ENCODE measurements at places on chromosomes 5 and 9.
A peak's percentile ranks its signal among the peaks of the same experiment; 100 is the strongest.

DNA sequence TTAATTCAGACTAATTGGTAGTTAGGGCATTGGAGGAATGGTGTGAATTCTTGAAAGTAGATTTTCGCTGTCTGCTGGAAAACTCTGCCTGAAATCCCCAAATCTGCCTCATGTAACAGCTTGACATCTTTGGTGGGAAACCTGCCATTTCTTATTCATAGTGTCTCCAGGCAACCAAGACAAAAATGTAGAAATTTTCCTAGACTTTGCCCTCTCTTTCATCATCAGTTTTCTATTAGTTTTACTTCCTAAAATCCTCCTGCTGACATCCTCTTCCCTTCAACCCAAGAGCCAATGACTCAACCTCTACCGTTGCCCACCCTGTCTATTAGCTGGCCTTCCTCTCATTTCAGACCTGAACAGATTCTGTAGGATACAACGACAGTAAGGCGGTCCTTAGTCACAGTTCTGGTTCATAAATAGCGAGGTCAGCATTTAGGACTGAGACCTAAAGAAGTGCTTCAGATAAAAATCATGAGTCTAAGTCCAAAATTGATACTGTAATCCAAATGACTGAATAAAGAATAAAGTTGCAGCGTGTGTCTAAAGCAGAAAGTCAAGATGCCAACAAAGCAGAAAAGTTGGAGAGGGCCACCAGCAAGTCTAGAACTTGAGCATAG lies 133.9 kb downstream of the MUSK start:
- DNase-seq: no peak

DNA sequence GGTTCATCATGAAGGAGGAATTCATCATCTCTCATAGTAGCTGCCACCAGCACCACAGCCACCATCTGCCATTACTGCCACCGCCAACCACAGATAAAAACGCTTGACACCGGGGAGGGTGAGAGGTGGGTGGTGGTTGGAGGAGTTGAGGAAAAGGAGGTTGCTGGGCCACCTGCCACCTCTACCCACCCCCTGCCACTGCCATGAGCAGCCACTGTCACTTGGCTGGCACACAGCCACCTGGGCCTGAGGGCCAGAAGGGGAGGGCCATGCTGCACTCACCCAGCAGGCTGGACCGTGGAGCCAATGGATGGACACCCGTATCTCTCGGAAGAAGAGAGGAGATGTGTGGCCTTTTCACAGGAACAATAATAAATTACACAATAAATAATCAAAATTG lies 31.3 kb upstream of the SLC36A2 start:
- DNase-seq: no peak

GRCh38 chr5:112957036-112957808 lies 19.4 kb upstream of the DCP2 start:
- no peak for DNase-seq

DNA sequence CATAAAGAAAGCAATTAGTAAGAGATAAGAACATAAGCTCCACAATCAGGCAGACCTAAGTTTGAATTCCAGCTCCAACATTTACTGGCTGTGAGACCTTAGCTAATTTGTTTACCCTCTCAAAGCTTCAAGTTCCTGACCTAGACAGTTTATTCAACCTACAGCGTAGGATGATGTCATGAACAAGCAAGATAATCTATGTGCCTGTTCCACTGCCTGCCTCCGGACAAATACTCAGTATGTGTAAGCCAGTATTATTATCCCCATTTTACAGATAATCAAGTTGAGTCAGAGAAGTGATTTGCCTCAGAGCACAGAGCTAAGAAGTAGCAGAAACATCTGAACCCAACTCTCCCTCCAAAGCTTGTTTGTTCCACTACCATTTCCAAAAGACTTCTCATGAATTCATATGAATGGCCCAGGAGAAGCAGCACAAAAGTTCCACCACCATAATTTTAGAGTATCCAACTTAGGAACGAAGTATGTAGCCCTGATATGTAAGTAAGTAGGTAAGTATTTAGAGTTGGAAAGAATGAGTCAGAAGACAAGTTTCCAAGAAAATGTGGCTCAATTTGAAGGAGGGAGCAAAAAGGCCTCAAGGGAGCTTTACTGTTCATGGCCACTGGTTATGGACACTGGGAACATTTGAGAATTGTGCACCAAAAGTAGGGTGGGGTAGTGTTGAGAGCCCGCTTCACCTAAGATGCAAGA lies 398.2 kb downstream of the NFIB start:
- DNase-seq: no peak

- no peak for DNase-seq
These were observed 409.4 kb upstream of the PTGER4 start for GRCh38 chr5:40270274-40270845.

DNA sequence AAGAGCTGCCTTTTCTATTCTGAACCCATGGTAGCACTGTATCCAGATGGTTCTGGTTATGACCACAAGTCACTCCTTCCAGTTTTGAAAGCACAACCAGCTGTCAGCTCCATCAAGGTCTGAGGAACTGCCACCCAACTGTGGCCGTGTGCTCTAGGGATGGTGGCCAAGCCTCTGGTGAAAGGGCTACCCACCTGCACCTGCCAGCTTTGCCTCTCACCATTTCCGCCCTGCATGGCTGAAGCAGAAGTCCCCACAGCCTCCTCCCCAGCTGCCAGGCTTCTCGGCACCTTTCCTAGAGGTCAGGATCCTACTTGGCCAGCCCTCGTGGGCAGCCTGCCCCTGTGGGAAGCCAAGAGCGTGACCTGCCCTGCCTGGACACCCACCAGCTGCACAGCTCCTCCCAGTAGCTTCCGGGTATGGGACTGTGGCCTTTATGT lies 16.8 kb downstream of the SEMA5A start:
- no peak for DNase-seq

DNA sequence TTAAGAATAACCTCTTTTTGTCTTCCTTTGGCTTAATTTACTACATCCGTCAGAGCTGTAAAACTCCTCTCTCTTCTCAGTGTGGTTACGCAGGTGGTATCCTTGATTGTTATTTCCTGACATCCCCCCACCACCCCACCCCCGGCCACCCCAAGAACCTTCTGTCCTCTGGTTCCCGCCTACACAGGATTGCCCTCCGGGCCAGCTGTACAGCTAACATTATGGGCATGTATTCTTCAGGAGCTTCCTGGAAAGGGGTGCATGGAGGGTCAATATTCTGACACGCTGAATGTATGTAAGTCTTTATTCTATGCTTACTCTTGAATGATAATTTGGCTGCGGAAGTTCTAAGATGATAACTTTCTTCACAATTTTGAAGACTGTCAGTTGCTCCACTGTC lies 13.0 kb upstream of the ANP32B start:
- DNase-seq: no peak

DNA sequence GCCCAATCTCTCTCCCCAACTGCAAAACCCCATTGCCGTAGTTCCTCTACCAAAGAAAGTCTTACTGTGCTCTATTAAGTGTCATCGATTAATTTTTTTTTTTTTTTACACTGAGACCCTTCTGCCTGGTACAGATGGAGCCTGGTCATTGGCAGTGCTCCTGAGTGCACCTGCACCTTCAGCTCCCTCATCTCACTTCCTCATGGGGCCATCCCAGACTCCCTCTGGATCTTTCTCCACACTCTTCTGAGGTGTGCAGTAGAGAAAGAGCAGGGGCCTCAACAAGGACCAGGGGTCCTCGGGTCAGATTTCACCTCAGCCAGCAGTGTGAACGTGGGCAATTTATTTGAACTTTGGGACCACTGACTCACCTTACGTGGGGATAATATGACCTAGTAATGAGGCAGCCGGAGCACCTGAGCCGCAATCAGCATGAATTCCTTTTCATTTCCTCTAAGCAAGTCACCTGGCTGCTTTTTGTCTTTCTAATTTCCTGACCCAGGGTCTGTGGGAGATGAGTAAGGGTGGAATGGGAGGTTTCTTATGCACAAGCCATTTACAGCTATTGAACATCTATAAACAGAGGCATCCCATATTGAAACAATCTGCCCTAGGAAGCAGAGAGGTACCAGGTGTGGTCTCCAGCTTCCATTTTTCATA lies 22.3 kb upstream of the GABRP start:
- DNase-seq: no peak

DNA sequence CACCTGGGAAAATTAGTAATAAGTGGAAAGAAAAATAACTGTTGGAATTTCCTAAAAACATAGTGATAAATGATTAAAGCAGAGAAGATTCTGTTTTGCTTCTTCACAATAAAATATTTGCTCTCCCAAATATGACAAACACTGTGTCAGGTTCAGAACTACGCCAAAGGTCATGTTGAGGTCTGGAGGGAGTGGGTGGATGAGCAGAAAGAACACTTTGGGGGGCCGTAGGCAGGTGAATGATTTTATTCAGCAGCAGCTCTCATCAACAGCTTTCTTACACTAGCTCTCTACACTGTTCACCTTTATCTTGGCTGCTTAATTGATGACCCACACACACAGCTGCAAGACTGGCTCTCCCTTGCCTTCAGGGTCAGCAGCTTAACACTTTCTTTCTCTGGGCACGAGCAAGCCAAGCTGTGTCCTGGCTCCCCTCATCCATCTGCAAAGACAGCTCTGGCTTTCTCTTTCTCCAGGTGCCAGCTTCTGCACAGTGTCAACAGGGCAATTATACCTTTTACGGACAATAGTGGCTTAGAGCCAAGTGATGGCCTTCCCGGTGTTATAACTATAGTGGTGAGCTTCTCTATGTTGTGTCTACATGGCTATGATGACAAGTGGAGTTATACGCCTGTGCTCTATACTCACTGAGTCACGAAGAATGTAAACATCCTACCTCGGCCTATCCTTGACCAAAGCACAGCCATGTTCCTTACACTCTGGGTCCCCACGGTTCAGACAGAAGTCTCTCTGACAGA lies 18.9 kb upstream of the GPX8 start:
- no peak for DNase-seq

- no peak for DNase-seq
These were observed 89.3 kb upstream of the NR3C1 start for GRCh38 chr5:143492783-143493182.

DNA sequence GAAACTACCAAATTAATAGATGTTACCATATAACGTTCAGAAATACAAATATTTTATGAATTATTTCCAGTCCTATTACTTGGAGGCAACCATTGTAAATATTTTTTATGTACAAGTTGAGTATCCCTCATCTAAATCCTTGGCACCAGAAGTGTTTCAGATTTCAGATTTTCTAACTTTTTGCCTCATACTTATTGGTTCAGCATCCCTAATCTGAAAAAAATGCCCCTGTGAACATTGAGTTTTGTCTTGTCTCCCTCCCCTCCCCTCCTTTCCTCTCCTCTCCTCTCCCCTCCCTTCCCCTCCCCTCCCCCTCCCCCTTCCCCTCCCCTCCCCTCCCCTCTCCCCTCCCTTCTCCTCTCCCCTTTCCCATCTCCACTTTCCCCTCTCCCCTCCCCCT lies 40.6 kb downstream of the UBAP1 start:
- DNase-seq: no peak

- no peak for DNase-seq
These were observed 20.6 kb downstream of the FAM240B start for GRCh38 chr9:38699337-38699736.

GRCh38 chr9:134025606-134026541 lies 593 bp downstream of the BRD3OS start:
- peak; percentile 36 for DNase-seq

GRCh38 chr5:105905392-105905791 lies 1765.3 kb downstream of the EFNA5 start:
- DNase-seq: no peak

- DNase-seq: no peak
These were observed 103.2 kb downstream of the FSTL4 start for GRCh38 chr5:133508845-133509741.

DNA sequence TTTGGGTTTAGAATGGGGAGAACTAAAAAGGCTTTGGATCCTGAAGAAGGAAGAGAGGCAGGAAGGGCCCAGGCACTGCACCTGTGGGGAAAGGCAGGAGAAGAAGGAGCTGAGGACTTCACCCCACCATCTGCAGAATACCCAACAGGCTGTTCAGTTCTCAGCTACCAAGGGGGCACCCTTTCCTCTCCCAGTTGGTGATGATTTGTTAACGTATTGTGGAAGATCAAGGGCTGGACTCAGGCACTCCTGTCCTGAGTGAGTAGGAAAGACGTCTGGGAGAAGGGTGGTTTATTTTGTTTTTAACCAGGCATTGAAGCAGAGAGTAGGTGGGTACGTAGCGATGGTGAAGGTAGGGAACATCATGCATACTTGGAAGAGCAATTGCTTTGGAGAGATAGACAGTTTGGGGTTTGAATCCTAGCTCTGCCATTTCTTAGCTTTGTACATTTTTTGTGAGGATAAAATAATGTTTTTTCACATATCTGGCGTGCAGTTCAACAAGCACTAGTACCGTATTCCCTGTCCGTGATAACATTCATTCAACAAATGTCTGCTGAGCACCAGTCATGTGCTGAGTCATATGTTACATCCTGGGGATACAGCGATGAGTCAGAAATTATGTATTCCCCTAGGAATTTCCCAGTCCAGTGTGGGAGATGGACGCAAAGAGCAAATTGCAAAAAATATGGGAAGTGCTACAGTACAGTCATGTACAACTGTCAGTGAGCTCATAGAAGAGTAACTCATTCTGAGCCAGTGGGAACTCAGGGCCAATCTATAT lies 2.1 kb downstream of the MSANTD3 start:
- DNase-seq: peak; percentile 21

DNA sequence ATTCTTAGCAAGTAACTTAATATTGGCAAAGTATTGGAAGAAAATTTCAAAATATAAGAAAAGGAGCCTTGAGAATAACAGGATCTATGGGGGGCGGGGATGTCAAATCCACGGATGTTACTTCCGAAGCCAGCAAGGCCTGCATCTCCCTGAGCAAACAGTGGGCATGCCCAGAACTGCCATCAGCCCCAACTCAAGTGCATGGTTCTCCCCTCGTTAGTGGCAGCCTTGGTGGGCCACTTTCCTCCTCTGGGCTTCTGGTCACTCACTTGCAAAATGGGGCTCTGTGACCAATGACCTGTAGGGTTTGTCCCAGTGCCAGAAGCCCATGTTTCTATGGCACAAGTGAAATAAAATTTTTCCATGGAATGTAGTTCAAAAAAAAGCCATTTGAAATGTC lies 27.2 kb upstream of the MED10 start:
- no peak for DNase-seq

DNA sequence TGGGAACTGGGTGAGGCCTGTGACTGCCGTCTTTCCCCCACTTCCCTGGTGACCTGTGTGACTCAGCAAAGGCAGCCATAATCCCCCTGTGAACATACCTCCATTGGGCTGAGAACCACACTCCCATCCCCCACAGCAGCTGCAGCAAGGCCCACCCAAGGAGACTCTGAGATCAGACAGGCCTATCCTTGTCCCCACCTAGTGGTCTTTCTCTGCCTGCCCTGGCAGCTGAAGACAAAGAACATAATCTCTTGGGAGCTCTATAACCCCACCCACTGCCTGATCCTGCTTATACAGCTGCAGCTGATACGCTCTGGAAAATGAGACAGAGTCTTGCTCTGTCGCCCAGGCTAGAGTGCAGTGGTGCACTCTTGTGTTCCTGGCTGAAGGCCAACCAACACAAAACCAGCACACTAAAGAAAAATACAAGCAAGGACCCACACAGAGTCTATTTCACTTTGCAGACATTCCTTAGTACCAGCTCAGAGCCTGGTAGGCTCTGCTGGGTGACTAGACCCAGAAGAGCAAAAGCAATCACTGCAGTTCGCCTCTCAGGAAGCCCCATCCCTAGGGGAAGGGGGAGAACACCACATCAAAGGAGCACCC lies 106.7 kb downstream of the MCTP1 start:
- DNase-seq: no peak
